Activated T-cell treated with anti-CD3 and anti-CD28 coated beads for 48 hours (primary cell): ENCODE measurements at places on chromosomes 2 and 18.

GRCh38 chr2:138712212-138712979, 67.8 kb downstream of the NXPH2 start:
- no peak for DNase-seq

GRCh38 chr2:99715956-99716355, 226.1 kb upstream of the REV1 start:
- no peak for DNase-seq

GRCh38 chr2:169546756-169547155, 26.9 kb downstream of the FASTKD1 start:
- DNase-seq = no peak

DNA sequence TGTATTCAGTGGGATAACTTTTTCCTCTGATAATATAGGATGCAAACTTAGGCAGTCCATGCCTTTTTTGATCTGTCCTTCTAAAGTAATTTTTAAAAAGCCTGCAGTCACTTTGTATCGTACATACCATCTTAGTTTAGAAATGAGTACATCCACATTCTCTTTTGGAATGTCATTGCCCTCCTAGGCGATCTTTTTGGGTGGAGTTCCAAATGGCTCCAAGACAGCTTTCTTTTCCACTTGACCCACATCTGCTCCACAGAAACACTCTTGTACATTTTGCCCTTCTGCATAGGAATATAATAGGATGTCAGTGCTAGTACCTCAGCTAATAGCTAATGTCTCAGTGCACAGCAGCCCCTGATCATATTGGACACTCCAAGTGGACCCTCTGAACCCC, 21.8 kb upstream of the HTR2B start:
- DNase-seq = no peak

- no peak for DNase-seq
These were observed 3.5 kb downstream of the RALB start for GRCh38 chr2:120255986-120256650.

GRCh38 chr2:419687-420317, 131.9 kb upstream of the ALKAL2 start:
- no peak for DNase-seq

- DNase-seq = no peak
These were observed 42.9 kb downstream of the FECH start for GRCh38 chr18:57543560-57543959.

DNA sequence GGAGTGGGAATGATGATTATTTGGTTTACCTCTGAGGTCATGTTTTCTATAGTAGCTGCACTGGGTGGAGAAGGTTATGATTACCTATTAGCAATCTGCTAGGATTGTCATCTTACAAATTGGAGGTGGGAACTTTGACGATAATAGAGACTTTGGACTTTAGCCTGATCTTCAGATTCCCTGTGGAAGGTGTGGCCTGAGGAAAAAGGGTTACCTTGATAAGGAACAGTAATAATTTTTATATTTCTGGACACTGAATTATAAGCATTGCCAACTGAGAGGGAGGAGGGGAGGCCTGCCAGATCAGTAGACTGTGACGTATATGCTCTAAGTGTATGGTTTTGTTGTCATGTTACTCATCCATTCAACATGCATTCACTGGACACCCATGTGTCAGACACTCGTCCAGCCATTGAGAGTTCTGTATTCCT, 183.4 kb upstream of the FOSL2 start:
- no peak for DNase-seq

GRCh38 chr2:202813387-202813786, 58.2 kb downstream of the ICA1L start:
- no peak for DNase-seq

DNA sequence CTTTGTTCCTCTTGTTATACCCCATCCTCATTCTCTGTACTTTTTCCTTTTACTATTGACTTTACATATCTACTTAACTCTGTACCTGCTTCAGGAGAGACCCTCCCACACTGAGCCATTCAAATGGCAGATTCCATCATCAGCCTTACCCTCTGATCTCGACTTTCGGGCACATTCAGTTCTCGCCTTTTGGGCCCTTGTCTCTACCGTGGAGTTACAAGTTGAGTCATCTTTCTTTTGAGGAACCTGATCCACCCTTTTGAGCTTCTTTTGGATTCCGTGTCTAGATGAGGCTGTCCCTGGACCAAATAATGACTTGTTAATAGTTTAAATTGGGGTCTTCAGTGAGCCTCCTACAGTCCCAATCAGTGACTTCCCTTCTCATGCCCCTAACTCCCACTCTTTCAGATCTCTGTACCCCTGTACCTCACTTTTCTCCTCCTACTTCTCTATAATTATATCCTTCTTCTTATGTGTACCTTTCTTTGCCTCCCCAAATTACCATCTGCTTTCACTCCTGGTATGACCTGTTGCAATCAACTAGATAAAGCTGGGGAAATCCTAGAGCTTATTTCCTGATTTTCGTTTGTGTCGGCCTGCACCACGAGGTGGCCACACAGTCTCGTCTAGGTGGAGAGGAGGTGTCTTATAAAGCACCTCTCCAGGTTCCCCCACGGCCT, 17.2 kb downstream of the SP110 start:
- no peak for DNase-seq

- DNase-seq = peak; percentile 52
These were observed 1.3 kb downstream of the PKP4 start for GRCh38 chr2:158457826-158458616.

DNA sequence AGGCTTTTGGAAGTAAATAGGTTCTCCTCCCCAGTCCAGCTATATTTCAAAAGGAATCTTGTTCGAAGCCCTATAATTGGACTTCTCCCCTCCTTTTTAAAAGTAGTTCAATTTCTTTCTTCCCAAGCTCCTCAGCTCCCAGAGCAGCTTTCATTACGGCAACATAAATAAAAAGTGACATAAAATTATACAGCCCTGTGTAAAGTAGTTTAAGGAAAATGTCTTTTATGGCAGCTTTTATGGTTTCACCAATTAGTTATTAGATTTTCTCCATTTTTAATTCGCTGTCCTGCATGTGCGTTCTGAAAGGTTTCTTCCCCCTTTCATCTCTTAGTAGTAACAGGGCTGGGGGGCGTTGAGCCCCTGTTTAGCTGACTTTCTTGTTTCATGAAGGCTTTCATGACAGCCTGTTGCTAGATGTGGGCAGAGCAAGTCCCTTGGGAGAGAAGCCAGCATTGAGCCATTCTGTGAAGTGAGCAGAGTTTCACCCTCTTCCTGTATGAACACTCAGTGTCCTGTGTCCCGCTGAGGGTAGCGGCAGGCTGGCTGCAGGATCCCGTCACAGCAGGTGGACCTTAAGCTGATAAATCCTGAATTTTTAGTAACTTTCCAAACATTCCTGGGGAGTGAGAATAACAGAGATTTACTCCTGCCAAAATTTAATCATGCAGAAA, 229.7 kb upstream of the SPRED2 start:
- DNase-seq = no peak

GRCh38 chr2:11872247-11872947, 126.0 kb downstream of the LPIN1 start:
- DNase-seq = no peak

DNA sequence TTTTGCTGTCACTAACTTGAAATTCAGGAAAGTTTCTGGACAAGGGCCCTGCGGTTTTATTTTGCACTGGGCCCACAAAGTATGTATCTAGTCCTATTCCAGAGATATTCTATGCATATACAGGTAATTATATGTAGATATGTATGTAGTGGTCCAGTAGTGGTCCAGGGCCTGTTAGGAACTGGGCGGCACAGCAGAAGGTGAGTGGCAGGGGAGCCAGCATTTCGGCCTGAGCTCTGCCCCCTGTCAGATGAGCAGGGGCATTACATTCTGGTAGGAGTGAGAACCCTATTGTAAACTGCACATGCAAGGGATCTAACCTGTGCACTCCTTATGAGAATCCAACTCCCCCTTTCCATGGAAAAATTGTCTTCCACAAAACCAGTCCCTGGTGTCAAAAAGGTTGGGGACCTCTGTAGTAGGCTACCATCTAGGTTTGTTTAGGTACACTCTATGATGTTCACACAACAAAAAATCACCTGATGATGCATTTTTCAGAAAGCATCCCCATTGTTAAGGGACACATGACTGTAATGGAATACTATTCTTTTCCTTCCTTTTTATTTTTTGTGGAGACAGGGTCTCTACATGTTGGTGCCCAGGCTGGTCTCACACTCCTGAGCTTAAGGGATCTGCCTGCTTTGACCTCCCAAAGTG, 2.8 kb upstream of the PPP4R3B start:
- DNase-seq = no peak
